ENCODE measurements at places on chromosomes 7 and 10.

DNA sequence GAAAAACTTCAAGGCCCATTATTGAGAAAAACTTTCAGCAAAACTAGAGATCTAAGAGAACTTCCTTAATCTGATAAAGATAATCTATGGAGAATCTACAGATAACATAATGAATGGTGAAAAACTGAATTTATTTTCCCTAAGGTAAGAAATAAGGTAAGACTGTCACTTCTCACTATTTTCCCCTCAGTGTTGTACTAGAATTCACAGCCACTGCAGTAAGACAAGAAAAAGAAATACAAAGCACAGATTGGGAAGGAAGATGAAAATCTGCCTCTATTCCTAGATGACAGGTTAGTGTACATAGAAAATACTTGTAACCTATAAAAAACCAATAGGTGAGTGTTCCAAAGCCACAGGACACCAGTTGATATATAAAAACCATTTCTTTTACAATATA, 220.7 kb upstream of the SHH start:
- DNase-seq, result no peak

DNA sequence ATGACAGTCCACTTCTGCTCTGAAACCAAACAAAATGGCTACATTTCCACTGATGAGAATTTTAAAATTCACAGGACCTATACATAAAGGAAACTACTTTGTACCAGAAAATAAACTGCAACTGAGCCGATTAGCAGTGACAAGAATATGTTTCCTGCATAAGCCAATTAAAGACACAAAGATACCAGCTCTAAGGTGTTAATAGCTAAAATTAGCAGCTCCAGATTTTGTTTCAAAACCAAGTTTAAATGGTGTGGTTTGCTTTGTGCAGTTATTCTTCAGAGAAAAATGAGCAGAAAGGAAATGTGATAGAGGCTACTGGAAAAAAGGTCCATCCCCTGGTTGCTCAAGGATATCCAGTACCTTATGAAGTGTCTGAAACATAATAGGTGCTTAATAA, 123.2 kb downstream of the ANK3 start:
- DNase-seq, result no peak

GRCh38 chr10:29084681-29085307, 204.1 kb upstream of the LYZL1 start:
- DNase-seq, result no peak

- no peak for DNase-seq
These were observed 26.5 kb upstream of the TMEM248 start for GRCh38 chr7:66894463-66895080.

- no peak for DNase-seq
These were observed 141.2 kb downstream of the MLLT10 start for GRCh38 chr10:21675157-21675796.

GRCh38 chr7:93651603-93652159, 77.2 kb upstream of the CALCR start:
- DNase-seq, result no peak

GRCh38 chr7:2084781-2085505, 147.8 kb downstream of the MAD1L1 start:
- DNase-seq, result no peak

DNA sequence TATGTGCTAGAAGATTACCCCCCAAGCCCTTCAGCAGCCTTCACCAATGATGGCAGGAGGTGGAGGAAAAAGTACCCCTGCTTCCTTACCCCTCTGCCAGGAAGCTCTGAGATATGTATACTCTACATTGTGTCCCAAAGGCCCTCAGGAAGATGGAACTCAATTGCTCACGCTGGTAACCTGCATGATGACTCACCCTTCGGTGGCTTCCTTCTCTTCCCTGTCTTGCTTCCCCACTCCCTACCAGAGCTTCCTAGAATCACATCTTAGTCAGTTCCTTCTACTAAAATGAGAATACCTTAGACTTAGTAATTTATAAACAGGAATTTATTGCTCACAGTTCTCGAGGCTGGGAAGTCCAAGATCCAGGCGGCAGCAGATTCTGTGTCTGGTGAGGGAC, 405.6 kb downstream of the TYW1 start:
- no peak for DNase-seq

- DNase-seq, result peak; percentile 78
These were observed 68.4 kb downstream of the CDHR3 start for GRCh38 chr7:106031300-106032035.

DNA sequence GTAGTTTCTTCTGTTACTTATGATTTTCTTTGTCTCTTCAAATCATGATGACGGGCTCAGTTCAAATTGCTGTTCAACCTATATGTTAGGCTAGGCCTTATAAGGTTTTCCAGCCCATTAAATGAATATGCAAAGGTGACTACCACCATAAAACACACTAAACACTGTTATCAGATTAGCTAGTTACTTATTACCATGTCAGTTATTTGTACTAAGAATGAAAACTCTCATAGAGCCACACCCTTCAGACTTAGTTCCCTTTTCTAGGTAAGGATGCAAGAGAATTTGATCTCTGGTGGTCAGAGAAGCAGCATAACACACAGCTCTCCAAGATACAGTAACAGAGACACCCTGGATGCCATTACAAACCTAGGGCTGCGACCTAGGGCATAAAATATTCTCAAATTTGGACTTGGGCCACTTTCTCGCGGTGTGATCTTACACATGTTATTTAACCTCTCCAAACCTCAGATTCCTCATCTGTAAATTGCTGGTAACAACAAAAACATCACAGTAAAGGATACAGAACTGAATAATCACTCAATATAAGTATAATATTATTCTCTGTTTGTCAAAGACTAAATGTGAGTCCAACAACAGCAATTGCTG, 35.6 kb downstream of the ANKMY2 start:
- no peak for DNase-seq

DNA sequence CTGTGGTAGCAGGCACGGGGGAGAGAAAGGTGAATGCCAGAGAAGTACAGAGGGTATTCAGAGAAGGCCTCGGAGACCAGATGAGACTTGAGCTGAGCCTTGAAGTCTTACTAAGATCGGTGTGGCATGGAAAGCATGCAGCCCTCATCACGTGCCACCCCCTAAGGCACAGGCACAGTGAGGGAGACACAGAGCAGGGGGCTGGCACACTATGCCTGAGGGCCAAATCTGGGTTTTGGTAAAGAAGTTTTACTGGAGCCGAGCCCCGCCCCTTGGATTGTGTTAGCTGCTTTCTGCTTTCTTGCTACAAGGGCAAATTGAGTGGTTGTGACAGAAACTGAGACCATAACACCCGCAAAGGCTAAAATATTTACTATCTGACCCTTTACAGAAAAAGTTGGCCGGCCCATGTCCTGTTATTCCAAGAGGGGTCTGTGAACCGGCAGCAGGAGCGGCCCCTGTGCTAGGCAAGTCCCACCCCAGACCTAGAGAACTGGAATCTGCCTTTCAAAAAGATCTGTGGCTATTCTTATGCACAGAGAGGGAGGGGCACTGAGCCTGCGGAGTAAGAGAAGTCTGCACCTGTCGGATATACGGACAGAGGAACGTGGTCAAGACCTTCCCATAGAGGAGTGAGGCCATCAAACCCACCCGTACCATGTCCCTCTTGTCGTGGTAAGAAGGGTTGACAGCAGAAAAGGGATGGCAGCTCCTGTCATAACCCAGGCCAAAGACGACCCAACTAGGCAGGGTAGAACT, 109.3 kb upstream of the RHEB start:
- no peak for DNase-seq

DNA sequence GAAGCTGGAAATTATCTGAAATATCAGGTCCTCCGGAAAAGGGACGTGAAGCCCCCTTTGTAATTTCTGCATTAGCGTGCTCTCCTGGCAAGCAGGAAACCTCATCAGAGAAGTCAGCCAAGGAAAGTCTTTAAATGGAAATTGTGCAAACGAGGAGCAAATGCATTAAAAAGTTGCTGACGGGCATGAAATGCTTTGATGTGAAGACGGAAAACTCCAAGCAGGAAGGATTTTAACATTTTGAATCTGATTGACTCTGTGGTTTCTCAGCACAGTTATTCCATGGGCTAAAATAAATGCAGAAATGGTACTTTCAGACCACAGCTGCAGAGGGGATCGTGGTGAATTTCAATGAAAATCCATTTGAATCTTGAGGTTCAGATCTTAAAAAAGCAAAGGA, 167.8 kb downstream of the AHR start:
- DNase-seq, result no peak

DNA sequence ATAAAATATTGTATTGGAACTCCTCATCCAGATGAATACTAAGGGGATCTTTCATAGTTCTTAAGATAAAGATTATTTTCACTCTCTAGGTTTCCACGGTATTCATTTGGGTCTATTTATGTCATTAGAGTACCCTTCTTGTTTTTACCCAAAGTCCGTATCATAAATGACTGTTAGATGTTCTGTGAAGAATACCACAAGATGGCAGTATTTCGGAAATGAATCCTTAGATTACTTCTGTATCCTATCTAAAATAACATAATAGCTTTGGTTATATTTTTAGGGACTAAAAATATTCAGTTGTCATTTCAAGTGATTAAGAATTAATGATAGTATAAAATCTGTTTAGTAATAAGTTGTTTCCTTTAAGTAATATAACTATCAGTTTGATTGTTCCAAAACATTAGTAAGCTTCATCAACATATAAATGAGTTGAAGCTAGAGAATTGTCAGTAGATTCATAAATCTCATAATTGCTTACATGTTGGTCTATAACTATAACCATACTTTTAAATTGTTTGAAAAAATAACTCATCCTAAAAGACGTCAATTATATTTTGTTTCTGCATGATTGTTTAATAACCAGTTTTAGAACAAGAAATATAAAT, 337.5 kb upstream of the KCND2 start:
- DNase-seq, result no peak

DNA sequence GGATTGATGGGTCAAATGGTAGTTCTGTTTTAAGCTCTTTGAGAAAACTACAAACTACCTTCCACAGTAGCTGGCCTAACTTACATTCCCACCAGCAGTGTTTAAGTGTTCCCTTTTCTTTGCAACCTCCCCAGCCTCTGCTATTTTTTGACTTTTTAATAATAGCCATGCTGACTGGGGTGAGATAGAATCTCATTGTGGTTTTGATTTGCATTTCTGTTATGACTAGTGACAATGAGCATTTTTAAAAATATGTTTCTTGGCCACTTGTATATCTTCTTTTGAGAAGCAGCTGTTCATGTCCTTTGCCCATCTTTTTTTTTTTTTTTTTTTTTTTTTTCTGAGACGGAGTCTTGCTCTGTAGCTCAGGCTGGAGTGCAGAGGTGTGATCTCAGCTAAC, 155.2 kb upstream of the BMPER start:
- DNase-seq, result no peak

GRCh38 chr7:19587291-19587690, 121.5 kb downstream of the POLR1F start:
- no peak for DNase-seq

DNA sequence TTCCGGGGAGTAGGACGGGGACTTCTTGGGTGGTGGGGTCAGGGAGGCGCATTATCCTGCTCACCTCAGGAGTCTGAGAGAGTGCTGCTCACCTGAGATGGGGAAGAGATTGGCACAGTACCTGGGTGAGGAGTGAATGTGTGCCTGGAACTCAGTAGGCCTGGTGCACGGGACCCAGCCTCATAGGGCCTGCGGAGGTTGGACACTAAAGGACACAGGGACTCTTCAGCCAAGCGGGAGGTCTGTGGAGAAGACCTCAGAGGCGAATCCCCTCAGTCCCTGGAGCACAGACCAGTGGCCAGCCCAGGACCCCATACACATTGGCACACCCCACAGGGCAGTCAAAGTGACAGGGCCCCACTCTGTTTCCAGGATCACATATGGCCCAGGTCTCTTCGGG, 73.2 kb downstream of the OAT start:
- DNase-seq, result no peak

DNA sequence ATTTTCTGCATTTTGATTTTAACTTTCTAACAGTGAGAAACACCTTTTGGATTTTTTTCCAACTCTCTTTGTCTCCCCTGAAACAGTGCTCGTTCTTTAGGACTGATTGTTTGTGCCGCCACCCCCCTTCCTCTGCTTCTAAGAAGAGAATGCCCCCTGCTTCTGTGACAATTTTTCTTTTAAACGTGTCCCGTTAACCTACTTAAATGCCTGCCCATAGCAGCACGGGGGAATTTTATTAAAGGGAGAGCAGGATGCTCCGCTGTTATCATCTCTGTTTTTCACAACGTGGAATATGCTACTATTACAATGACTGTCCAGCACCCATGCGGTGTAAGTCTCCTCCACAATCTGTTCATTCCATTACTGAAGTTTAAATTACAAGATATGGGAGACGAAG, 67.8 kb downstream of the SVIL start:
- no peak for DNase-seq

- DNase-seq, result no peak
These were observed 169.7 kb downstream of the RNLS start for GRCh38 chr10:88413412-88413811.

- no peak for DNase-seq
These were observed 8.9 kb downstream of the FGF8 start for GRCh38 chr10:101766753-101767599.

GRCh38 chr10:123858077-123858681, 33.4 kb downstream of the CPXM2 start:
- no peak for DNase-seq

DNA sequence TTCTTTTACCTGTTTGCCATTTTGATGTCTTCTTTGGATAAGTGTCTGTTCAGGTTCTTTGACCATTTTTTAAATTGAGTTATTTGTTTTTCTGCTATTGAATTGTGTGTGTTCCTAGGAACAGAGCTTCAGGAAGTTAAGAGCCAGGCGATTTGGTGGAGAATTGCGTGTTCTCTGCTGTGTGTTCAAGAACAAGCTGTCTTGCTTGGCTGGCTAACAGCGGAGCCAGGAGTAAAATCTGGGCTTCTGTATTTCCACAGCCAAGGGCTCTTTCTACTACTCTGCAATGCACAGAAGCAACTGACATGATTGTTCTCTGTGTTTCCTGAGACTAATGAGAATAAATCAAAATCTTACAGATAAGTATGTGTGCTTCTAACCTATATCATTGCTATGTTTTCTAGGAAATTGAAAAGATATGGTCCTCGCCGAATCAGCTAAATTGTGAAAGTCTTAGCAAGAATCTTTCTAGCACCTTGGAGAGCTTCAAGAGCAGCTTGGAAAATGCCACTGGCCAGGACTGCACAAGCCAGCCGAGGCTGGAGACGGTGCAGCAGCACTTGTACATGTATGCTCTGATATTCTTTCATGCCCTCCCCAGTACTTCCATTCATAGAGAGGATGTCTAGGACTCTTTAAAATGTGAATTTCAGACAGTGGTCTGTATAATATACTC, 124.2 kb downstream of the ABCA13 start:
- no peak for DNase-seq
